C1 segment of cervical spinal cord (tissue), 14 donors: ENCODE measurements at places on chromosomes 11 and 22.

GRCh38 chr11:116895048-116895757 lies 57.8 kb upstream of the APOA1 start:
- no peak for DNase-seq

DNA sequence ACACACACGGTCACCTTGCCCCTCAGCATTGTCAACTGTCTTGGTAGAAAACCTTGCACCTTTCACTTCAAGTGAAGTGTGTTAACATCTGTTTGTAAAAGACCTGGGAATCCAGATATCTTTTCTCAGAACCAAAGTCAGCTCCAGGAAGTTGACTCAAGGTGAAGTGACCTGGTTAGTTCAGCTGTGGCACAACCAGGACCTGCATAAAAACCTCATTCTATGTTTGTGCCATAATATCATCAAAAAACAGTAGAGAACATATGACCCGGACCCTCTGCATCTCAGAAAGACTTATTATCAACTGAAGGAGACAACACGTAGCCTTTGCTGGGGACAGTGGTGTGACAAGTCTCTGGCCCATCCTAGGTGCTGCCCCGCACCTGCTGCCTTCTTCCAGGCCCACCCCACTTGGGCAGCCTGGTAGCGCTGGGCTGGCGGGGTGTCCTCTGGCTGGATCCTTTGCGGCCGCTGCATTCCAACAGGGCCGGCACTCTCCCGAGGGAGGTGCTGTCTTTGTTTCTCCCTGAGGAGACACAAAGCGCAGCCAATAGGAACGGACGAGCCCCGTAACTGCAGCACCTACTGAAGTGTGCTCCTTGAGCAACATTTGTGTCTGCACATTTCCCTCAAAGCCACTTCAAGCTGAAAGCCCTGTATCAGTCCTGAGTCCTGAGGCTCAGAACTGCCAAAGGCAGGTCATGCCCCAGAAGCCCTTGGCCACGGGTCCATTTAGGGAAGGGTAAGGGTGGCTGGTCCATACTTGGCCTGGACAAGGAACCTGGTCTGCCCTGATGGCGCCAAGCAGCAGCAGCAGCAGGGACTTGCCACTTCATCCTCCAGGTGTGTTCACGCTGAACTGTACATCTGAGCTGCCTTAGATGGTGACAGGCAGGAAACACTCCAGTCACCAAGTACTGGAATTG lies 25.2 kb downstream of the LRRC74B start:
- DNase-seq: no peak

DNA sequence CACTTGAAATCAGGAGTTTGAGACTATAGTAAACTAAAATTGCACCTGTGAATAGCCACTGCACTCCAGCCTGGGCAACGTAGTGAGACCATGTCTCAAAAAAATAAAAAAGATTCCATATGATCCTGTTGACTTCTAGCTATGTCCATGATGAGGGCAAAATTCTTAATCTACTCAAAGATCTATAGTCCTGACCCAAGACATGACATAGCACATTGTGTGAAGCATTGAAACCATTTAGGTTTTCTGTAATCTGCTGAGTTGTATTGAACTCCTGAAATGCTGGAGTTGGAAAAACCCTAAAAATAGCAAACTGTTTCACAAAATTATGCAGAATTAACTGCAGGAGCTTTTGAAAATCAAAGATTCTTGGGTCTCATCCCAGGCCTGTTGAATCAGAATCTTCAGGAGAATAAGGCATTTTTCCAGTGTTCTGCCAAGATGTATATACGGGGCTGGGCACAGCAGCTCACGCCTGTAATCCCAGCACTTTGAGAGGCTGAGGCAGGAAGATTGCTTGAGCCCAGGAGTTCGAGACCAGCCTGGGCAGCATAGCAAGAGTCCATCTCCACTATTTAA lies 29.8 kb upstream of the LDHA start:
- DNase-seq: no peak

DNA sequence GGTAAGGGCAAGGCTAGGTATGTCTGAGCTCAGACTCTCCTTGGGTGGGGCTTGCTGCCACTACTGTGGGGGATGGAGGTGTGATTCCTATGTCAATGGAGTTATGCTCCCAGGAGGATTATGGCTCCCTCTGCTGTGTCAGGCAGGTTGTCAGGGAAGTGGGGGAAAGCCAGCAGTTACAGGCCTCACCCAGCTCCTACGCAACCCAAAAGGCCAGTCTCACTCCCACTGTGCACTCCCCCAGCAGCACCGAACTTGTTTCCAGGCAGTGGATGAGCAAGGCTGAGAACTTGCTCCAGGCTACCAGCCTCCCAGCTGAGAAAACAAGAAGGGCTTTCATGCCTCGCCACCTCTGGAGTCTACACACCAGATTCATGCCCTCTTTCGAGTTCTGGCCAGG lies 18.2 kb downstream of the C11orf91 start:
- no peak for DNase-seq

GRCh38 chr11:58927393-58928106 lies 11.7 kb upstream of the GLYATL1 start:
- peak; percentile 13 for DNase-seq

- DNase-seq: no peak
These were observed 462.6 kb downstream of the BUD13 start for GRCh38 chr11:116310226-116310625.

- no peak for DNase-seq
These were observed 24.9 kb downstream of the SLC43A1 start for GRCh38 chr11:57490456-57491248.

DNA sequence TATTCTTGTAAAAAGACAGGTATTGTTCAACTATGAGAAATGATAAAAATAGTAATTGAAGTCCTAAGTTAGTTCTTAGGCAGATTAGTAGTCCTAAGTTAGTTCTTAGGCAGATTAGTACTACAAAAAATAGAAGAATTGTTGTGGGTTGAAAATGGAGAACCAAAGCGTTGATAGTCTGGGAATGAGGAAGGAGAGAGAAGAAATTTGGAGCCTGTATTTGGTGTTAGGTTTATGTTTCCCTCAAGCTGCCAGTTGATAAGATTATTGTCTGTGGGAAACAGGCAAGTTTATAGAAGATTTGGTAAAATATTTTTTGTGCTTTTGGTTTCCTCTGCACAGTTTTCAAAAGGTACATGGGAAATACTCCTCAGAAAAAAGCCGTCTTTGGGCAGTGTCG lies 3.6 kb downstream of the BCO2 start:
- no peak for DNase-seq

- no peak for DNase-seq
These were observed 128.3 kb downstream of the TEAD1 start for GRCh38 chr11:12802418-12803085.

DNA sequence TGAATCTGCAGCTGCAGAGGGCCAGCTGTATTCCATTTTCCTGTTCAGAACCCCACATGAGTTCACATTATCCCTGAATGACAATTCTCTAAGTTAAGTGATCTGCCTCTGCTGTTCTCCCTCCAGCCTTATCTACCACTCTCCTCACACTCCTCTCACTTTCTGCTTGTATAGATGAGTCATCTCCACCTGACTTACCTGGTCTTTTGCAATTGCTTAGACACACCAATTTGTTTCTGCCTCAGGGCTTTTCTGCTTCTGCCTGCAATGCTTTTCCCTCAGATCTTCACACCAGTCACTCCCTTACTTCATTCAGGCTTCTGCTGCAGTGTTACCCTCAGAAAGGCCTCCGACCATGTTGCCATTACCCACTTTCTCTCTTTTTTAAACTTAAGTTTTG lies 118.1 kb downstream of the ATM start:
- no peak for DNase-seq

DNA sequence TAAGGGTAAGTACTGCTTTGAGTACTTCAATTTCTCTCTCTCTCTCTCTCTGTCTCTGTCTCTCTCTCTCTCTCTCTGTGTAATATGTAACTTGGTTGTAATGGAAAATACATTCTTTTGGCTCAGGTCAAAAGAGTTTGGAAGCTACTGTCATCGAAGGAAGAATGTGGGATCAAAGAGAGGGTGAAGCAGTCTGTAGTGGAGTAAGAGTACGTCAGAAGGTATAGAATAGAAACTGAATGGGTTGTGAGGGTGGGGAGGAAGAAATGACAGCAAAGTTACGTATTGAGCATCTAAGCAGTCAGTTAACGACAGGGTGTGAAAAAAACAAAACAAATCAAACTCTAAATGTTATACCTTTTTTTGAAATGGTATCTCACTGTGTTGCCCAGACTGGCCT lies 10.0 kb downstream of the NCAM1 start:
- no peak for DNase-seq

DNA sequence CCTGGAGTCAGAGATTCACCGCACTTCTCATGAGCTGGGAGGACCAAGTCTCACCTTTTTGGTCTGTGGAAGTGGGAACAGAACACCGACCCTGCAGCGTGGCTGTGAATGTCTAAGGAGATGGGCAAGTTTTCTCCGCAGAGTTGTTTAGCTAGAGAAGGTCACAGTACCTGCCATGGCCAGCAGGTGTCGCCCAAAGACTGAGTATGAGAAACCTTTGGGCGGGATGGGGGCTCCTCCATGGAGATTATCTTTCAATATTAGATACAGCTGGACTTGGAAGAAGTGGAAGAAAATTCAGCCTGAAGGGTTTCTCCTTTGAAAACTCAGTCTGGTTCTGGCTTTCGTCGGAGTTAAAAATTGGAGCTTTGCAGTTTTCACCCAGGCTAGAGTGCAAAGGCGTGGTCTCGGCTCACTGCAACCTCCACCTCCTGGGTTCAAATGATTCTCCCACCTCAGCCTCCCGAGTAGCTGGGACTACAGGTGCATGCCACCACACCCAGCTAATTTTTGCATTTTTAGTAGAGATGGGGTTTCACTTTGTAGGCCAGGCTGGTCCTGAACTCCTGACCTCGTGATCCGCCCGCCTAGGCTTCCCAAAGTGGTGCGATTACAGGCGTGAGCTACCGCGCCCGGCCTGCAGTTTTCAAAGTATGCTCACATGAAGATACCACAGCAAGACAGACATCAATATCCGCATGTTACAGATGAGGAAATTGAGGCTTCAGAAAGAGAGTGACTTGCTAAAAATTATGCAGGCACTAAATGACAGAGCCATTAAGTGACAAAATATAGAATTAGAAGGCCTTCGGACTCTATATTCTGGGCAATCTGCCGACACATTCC lies 10.7 kb upstream of the DSCAML1 start:
- peak; percentile 49 for DNase-seq

DNA sequence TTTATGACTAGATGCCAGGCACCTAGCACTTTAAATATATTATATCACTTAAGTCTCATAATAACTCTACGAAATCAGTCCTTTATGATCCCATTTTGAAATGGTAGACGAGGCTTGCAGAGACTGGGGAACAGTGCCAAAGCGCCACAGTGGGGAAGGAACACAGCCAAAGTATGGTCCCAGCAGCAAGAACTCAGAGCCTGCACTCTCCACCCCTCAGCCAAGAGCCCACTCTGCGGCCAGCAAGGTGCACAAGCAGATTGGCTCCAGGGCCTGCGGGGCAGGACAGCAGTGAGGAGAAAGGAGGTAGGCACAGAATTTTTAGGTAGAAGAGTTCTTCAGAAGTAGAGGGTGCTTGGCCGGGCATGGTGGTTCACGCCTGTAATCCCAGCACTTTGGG lies 61.4 kb downstream of the NRXN2 start:
- DNase-seq: no peak

GRCh38 chr11:79331203-79331901 lies 109.5 kb downstream of the TENM4 start:
- no peak for DNase-seq

DNA sequence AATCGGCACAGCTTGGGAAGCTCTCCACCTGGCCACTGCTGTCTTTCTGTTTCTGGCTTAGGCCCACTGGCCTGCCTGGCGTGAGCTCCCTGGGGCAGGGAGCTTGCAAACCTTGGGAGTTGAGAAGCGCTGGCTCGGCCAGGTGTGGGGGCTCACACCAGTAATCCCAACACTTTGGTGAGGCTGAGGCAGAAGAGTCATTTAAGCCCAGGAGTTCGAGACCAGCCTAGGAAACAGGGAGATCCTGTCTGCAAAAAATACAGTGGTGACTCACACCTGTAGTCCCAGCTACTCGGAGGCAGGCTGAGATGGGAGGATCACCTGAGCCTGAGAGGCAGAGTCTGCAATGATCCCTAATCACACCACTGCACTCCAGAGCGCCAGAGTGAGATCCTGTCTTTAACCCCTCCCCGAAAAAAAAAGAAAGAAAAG lies 4.0 kb downstream of the AP5B1 start:
- DNase-seq: no peak

DNA sequence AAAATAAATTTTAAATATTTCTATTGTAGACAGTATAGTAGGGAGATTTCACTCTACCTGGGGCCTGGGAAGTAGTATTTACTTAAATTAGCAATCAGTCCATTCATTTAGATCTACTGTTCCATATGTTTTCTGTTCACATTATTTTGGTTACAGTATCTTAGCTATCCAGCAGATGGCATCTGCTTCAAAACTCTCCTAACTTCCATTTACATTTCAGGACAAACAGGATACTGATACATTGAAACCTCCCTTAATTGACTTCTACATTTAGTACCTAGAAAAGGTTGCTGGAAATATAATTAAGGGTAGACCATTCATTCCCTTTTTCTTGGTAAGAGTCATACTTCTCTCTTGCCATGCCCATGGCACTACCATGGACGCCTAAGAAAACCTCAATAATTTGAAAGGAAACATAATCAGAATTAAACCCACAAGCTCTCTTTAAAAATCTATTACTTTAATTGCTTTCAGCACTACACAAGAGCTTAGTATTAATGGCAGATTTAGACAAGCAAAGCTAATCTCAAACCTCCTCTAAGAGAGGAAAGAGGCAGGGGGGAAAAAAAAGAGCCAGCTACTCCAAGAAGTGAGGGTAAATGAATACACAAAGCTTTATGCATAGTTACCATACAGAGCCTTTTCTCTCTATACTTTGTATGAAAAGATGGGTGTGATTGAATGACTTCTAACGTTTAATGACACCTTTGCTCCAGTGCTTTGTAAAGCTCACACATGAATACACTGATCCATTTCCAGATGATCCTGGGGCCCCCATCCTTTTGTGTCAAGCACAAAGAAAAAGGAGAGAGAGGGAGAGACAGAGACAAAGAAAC lies 131.2 kb upstream of the MTMR2 start:
- DNase-seq: no peak

GRCh38 chr11:7749456-7749855 lies 43.2 kb upstream of the OVCH2 start:
- no peak for DNase-seq

DNA sequence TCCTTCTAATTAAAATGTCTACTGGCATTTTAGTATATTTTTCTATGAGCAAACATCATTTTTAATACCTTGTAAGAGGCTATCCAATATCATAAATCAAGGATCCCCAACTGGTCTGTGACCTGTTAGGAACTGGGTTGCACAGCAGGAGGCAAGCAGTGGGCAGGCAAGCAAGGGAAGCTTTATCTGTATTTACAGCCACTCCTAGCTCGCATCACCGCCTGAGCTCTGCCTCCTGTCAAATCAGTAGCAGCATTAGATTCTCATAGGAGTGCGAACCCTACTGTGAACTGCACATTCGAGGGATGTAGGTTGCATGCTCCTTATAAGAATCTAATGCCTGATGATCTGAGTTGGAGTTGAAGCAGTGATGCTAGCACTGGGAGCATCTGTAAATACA lies 70.2 kb upstream of the CREB3L1 start:
- DNase-seq: no peak
